ENCODE measurements at places on chromosomes 6 and 20.

DNA sequence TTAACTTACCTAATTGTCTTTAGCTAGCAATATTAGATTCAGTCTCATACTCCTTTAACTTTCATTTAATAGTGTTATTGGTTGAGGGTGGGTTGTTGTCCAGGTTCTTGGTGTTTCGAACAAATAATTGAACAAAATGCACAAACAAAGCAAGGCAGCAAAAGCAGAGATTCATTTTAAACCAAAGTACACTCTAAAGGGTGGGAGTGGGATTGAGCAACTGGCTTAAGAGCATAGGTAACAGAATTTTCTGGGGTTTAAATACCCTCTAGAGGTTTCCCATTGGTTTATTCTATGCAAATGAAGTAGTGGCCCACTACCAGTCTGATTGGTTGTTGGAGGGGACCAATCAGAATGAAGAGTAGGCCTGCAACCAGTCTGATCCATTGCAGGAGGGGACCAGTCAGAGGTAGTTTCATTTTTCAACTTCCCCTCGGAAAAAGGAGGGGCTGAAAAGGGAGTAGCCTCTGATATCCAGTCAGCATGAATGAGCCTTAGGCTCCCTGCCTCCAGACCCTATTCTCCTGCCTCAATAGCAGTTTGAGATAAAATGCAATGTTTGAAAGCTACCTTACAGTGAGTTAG, 26.3 kb upstream of the RAB23 start:
- DNase-seq = no peak

GRCh38 chr6:80148220-80148619, 41.7 kb downstream of the BCKDHB start:
- no peak for DNase-seq

DNA sequence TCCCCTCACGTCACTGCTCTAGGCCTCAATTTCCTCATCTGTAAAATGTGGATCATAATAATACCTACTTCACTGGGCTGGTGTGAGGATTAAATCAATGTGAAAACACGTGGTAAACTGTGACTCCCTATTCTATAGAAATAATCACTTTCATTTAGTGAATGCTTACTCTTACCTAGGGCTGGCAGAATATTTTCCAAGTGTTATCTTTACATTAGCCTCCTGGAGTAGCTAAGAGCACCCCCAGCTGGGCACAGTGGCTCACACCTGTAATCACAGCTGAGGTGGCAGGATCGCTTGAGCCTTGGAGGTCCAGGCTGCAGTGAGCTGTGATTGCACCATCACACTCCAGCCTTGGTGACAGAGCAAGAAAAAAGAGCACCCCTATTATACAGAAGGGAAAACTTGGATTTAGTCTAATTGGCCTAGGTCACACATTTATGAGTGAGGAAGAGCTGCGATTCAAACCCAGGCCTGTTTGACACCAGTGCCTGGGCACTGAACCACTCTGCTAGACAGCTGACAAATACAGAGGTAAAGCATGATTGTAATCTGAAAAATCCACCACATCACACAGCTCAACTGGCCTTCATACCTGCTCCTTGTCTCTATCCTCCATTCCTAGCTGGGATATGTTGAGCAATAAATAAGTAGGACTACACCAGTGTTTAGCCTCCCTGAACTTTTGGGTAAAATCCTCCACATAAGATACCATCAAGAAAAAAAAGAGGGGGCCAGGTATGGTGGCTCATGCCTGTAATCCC, 1.4 kb upstream of the SNTA1 start:
- no peak for DNase-seq

DNA sequence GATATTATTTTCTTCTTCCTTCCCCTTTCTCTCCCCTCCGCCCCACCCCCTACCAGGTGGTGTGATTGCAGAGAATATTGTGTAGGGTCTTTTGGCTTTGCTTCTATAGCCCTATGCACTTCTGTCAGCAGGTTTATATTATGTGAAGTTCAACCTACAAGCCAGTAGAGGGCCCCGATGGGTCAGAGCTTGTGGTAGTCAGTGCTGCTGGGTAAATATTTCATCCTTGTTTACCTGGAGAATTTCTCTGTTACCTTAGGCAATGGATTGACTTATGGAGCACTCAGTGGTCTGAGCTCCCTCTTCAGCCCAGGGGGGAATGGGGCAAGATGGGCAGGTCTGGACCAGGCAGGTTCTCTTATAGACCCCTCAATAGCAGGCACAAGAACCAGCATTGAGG, 720.9 kb downstream of the GRIK2 start:
- DNase-seq = no peak

DNA sequence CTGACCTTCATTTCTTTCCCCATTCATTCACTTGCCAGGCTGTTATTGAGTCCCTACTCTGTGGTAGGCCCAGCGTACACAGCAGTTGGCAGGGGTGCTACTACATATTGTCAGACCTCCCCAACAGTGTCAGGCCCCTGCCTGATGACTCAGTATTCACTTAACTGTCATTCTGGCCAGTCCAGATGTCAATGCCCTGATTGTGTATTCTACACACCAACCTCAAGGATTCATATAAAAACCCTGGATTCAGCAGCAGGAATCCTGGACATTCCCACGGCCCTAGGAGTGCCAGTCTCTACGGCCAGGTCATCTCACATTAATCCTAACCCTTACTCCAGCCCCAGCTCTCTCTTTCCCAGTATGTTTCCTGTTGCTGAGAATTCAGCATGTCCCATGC, 151.5 kb downstream of the TASP1 start:
- no peak for DNase-seq

- no peak for DNase-seq
Measured at GRCh38 chr6:88493717-88494116, 327.6 kb upstream of the CNR1 start.

DNA sequence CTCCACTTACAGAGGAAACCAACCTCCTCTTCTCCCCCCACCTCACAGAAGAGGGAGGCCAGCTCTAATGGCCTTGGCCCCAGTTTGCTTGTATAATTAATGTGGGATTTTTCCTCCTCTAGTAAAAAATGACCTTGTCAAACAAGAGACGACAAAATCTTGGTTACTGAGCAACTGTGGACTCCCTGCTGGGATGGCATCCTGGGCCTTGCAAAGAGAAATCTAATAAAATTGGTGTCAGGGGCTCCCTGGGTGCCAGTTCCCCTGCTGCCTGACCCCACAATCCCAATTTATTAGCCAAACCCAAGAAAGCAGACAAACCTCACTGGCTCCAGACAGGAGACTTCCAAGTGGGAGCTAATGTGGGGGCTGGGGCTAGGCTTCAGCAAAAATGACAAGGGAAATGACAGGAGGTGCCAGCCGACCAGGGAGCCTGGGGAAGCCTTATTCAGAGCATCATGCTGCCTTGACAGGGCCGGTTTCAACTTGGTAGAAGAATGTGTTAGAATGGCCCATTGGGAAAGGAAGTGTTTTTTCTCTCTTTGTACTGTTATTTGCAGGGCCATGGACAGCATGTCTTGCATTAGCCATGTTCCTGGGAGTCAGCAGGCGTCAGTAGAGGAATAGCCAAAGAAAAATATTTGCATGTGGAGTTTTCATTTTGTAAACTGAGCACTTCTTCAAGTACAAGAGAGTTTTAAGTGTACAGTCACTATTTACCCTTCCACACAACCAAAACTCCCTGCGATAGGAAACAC, 816.9 kb downstream of the DHX35 start:
- DNase-seq = no peak

DNA sequence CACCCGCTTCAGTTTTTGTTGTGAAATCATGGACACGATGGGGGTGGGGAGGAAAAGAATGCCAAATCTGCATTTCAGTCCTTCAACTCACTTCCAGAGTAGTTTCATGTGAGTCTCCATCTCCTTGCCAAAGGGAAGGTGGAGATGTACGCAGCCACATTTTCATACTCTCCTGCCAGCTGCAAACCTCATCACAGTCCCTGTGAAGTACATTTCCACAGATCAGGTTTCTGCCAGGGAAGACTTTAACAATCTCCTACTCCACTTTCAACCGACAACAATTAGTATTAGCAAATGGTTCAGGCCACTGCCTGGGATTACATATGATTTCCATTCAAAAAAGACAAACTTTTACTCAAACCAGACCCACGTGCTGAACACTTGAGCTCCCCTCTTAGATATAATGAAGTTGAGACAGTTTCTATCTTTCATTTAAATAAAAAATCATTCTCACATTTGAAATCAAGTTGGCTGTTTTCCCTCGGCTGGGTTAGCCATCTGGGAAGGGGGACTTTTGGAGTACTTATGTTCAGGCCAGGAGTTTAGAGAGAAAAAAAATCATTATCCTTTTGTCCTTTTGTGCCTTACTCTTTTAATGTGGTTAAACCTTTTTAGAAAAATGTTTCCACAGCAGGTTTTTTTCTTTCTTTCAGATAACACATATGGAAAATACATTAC, 51.0 kb upstream of the CEP162 start:
- no peak for DNase-seq

GRCh38 chr20:56859039-56859800, 230.1 kb downstream of the TFAP2C start:
- no peak for DNase-seq

GRCh38 chr20:36173451-36173933, 19.0 kb downstream of the EPB41L1 start:
- DNase-seq = no peak

DNA sequence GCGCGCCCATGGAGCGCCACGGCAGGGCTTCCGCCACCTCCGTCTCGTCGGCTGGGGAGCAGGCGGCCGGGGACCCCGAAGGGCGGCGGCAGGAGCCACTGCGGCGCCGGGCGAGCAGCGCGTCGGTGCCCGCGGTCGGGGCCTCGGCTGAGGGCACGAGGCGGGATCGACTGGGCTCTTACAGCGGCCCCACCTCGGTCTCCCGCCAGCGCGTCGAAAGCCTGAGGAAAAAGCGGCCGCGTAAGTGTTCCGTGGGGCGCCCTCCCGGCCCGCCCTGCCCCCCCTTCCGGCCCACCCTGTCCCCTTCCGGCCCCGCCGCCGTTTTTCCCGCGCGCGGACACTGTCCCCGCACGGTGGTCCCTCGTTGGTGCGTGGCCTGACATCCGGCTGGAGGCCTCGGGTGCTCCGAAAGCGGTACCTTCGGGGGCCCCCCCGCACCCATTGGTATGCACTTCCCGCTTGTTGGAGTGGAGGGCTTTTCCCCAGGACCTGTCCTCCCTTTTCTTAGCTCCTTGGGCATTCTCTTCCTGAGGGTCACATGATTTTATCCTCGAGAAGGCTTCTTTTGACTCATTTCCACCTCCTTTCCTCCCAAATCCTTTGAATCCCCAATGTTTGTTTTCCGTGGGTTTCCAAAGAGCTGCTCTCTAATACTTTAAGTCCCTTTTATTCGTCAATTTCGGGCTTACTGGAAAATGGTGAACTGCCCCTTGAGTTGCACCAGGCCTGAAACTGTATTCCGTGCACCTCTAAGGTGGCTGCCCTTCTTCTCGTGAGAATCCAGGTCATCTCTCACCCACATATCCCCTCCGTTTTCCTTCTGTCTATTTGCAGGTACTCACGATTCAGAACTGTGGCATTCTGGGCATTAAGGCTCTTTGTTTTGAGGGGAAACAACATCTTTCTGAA, 556 bp downstream of the PANK2 start:
- DNase-seq = peak; percentile 13

DNA sequence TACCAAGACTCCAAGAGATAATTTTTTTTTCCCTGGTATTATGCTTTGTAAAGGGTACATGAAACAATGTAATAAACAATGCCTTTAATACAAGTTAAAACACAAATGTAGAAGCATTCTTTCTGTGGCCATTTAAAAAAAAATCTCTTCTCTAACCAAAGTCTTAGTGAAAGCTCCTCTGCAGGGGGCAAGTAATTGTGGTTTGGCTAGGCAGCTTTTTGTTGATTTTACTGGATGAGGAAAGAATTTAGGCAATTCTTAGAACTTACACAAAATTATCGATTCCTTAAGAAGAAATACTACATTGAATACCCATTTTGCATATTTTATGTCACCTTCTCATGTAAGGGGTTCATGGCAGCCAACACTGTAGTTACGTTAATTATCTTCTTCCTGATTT, 12.4 kb downstream of the TFB1M start:
- no peak for DNase-seq

- no peak for DNase-seq
Measured at GRCh38 chr6:30757261-30757904, 13.0 kb upstream of the IER3 start.

DNA sequence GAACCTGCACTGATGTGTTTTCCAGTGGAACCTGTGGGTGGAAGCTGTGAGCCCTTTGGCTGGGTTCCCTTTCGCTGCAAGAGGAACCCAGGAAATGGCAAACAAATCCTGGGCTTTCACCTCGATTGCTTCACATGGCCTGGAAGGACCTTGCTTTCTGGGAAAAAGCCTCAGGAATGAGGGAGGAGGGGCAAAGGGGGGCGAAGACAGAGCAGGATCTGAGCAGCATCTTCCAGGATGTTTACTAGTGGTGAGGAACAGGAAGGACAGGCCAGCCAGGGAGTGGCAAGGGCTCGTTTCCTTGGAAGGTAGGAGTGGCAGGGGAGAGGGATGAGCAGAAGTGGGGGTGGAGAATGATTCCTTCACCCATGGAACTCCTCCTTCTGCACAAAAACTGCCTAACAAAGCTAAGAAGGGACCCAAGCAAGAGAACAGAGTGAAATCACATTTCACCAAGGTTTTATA, 5.9 kb downstream of the SLC2A10 start:
- no peak for DNase-seq

GRCh38 chr6:53513519-53513966, 31.4 kb downstream of the GCLC start:
- no peak for DNase-seq

DNA sequence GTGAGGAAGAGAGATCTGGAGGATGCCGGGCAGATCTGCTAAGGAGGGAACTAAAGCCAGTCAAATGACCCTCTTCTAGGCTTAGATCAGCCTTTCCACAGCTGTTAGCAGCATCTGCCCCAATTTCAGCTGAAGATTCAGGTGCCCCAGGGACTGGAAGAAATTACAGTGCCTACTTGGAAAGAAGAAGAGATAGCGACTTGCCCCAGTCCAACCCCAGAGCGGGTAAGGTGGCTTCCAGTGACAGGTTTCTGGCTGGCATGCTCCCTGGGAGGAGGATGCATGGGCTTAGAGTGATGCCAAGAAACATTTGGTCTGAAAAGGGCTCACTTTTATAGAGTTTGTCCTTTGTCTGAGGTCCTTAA, 620 bp downstream of the TJAP1 start:
- DNase-seq = no peak

- DNase-seq = no peak
Measured at GRCh38 chr6:92132457-92132856, 1286.9 kb downstream of the EPHA7 start.

GRCh38 chr6:167546611-167547327, 221.9 kb downstream of the TTLL2 start:
- no peak for DNase-seq

- no peak for DNase-seq
Measured at GRCh38 chr20:34980543-34981233, 25.0 kb downstream of the MYH7B start.

DNA sequence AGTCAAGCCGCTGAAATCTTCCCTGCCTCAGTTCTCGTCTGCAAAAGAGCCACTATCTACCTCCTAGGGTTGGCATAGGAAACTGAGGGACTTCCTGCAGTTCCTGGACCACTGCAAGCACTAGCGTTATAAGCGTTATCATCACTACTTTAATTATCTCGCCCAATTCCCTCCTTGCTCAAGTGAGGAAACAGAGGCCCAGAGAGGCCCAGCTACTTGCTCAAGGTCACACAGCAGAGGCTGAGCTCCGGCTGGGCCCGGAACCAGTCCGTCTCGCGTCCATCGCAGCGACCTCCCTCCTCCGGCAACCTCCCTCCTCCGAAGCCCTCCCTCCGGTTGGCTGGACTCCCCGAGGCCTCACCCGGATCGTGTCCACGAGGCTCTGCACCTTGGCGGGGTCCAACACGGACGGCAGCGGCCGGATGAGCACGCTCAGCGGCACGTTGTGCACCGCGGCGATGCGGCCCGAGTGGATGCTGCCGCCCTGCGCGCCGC, 338 bp downstream of the SRXN1 start:
- DNase-seq = no peak

Measured in stimulated activated CD8-positive, alpha-beta memory T cell treated with anti-CD3 and anti-CD28 coated beads, Interleukin-15, amount 100 ng/mL, for 24 hours (primary cell).